ENCODE measurements at places on chromosomes 6 and 20. TPM values are rescaled to one million over a fixed set of nuclear protein-coding genes. Genes with fewer than 3 reads are reported as not detected.

Gene PRKN
- 3.1 TPM for total RNA-seq

Gene RNF182
- total RNA-seq, result 0.09 TPM

Gene FOXQ1
- total RNA-seq, result not detected

Gene SULF2
- total RNA-seq, result 127 TPM

Gene ENPP3
- total RNA-seq, result 0.34 TPM

Gene METTL24
- total RNA-seq, result not detected

Gene TINAG
- total RNA-seq, result not detected

Gene MED23
- total RNA-seq, result 45.6 TPM

Gene SLC25A27
- total RNA-seq, result 1.5 TPM

Gene RAD21L1
- not detected for total RNA-seq

Gene MUC21
- total RNA-seq, result not detected

Gene DYNLT2
- 0.86 TPM for total RNA-seq

Gene HLA-DMA
- 0.43 TPM for total RNA-seq

Gene SPATA25
- 1.1 TPM for total RNA-seq

Gene HUS1B
- total RNA-seq, result 0.69 TPM

Gene PHACTR3
- total RNA-seq, result 3.4 TPM

Gene PRND
- total RNA-seq, result 0.34 TPM

Gene CCN6
- not detected for total RNA-seq

Gene ZC2HC1B
- not detected for total RNA-seq

Gene RSPO4
- total RNA-seq, result not detected

Gene ARMC12
- total RNA-seq, result 0.43 TPM

Gene LY6G6C
- not detected for total RNA-seq

Gene RAB22A
- total RNA-seq, result 11.8 TPM

Gene ISM1
- total RNA-seq, result not detected

Gene SHLD1
- 4.7 TPM for total RNA-seq

Gene ULBP3
- total RNA-seq, result 5.0 TPM

Gene NOL4L
- 7.0 TPM for total RNA-seq

Gene BCAS1
- total RNA-seq, result not detected

Gene NT5E
- total RNA-seq, result 72.6 TPM

Gene SPDEF
- not detected for total RNA-seq

Gene KHDC1L
- not detected for total RNA-seq

Gene KIF6
- 0.22 TPM for total RNA-seq

Gene SLC17A3
- total RNA-seq, result not detected

Gene SCRT2
- not detected for total RNA-seq

Gene AURKA
- total RNA-seq, result 5.6 TPM

Gene TSHZ2
- 4.4 TPM for total RNA-seq

Gene HLA-A
- 592 TPM for total RNA-seq

Gene GGTLC1
- total RNA-seq, result not detected

Gene CTCFL
- total RNA-seq, result not detected

Gene SLC9A8
- total RNA-seq, result 8.6 TPM

Gene HLA-DQB2
- not detected for total RNA-seq

Gene MMP24
- total RNA-seq, result 0.11 TPM

Gene DEFB118
- total RNA-seq, result not detected

Gene CLVS2
- not detected for total RNA-seq

Gene HTR1E
- total RNA-seq, result not detected

Gene NCOA3
- 35.8 TPM for total RNA-seq

Gene VPS52
- 29.3 TPM for total RNA-seq
